ENCODE measurements at places on chromosomes 13 and 19. TPM values are rescaled to one million over a fixed set of nuclear protein-coding genes. Genes with fewer than 3 reads are reported as not detected.

The IGFL3 gene
- not detected for total RNA-seq

The FOXA3 gene
- not detected for total RNA-seq

The MYDGF gene
- 90.6 TPM for total RNA-seq

The RGS9BP gene
- not detected for total RNA-seq

The TEX29 gene
- total RNA-seq, result 0.81 TPM

The POGLUT2 gene
- 14.4 TPM for total RNA-seq

The LGALS7 gene
- total RNA-seq, result not detected

The C1QTNF9B gene
- total RNA-seq, result not detected

The ZNF880 gene
- 7.6 TPM for total RNA-seq

The SCN1B gene
- total RNA-seq, result 0.24 TPM

The PSG11 gene
- total RNA-seq, result not detected

The TNFSF9 gene
- 5.8 TPM for total RNA-seq

The FBXO27 gene
- total RNA-seq, result not detected

The DDX49 gene
- 66.5 TPM for total RNA-seq

The KISS1R gene
- 1.1 TPM for total RNA-seq

The F2RL3 gene
- total RNA-seq, result 0.12 TPM

The NOVA2 gene
- 0.51 TPM for total RNA-seq

The GPR12 gene
- not detected for total RNA-seq

The ZFP82 gene
- 4.8 TPM for total RNA-seq

The CYP2B6 gene
- not detected for total RNA-seq

The TRPC4 gene
- not detected for total RNA-seq

The ZNF557 gene
- total RNA-seq, result 19.1 TPM

The COL5A3 gene
- 0.05 TPM for total RNA-seq

The C13orf46 gene
- total RNA-seq, result 6.5 TPM

The RPL36 gene
- 692 TPM for total RNA-seq

The KLK4 gene
- not detected for total RNA-seq

The KRTDAP gene
- total RNA-seq, result not detected

The C19orf38 gene
- total RNA-seq, result 5.7 TPM

The KIR2DL1 gene
- total RNA-seq, result not detected

The CATSPERD gene
- total RNA-seq, result not detected

The NFKBIB gene
- total RNA-seq, result 60.2 TPM

The RPS16 gene
- total RNA-seq, result 1,962 TPM

The ZNF100 gene
- total RNA-seq, result 20.0 TPM

The MAST1 gene
- total RNA-seq, result 1.1 TPM

The RGL3 gene
- not detected for total RNA-seq

The VSTM2B gene
- not detected for total RNA-seq

The PSPN gene
- total RNA-seq, result 1.9 TPM

The TMEM190 gene
- total RNA-seq, result not detected

The PRRG2 gene
- total RNA-seq, result 0.88 TPM

The C1QTNF9 gene
- not detected for total RNA-seq

The MYO16 gene
- total RNA-seq, result not detected

The TMC4 gene
- total RNA-seq, result 4.9 TPM

The FXYD1 gene
- total RNA-seq, result not detected

The NLRP5 gene
- not detected for total RNA-seq
